ENCODE measurements at places on chromosomes 12 and 14.

GRCh38 chr14:53450871-53451270, 297.7 kb upstream of the DDHD1 start:
- DNase-seq: no peak

DNA sequence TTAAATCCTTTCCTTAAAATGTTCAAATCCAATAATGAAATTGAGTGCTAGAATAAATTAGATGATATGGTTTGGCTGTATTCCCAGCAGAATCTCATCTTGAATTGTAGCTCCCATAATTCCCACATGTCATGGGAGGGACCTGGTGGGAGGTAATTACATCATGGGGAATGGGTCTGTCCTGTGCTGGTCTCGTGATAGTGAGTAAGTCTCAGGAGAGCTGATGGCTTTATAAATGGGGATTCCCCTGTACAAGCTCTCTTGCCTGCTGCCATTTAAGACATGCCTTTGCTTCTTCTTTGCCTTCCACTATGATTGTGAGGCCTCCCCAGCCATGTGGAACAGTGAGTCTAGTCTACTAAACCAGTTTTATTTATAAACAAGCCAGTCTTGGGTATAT, 508.5 kb downstream of the ETNK1 start:
- no peak for DNase-seq

DNA sequence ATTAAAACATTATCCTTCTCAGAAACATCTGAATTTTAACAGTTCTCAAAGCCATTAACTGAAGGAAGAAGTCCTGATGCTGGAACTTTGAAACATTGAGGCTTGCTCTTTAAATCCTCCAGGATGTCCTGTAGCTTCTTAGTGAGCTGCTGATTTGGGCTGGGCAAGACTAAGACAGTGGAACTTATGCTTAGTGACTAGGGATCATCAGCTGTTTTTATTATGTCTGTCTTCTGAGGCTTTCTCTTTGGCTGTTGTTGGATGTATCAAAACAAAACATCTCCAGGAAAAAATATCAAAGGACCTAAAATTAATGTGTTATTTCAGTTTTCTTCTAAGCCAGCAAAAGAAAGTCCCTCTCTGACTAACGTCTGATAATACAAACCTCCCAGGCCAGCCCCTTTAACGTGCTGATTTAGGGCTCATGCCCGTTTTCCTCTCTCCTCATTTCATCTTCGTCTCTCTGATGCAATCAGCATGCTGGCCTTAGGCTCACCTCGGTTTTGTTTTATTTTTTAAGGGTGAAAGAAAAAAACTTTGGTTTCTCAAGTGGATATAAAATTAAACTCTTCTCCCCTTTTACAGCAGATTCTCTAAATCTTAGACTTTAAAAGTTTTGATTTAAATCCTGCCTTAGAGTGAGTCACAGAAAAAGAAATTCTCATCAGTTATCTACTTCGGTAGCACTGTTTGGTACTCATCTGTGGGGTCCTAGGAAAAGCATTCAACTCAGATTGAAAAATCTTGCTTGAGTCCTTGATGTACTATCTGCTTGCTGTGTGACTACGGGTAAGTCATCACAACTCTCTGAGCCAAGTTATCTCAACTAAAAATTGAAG, 106.2 kb upstream of the CCDC91 start:
- DNase-seq: no peak

DNA sequence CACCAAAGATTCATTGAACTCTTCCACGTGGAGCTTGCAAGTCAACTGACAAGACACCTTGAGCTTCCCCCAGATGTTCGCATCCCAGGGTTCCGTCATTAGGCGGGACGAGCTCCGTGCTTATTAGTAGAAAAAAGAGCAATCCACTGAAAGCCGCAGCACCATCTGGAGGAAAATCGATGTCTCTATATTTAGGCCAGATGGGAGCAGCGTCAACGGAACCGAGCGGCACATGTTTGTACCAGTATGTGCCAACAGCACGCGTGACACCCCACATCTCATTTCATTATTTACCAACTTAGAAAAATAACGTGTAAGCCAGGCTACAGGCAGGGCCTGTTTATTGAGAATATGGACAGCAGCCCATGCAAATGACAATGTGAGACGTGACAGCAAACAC, 45.8 kb upstream of the TMEM132D start:
- DNase-seq: no peak

DNA sequence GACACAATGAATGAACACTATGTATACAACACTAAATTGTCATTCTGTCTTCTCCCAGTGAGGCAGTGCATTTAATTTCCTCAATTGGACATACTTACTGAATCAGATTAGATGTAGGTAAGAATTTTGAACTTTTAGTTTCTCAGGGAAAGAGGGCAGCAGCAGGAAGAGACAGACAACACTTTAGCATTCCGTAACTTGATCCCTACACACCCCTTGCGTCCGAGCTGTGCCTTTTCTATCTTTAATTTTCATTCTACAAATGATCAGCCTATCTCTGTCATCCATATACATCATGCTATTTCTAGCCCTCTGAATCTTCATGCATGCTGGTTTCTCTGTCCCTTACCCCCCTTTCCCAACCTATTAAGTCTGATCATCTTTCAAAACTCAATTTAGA, 358.0 kb upstream of the RPL10L start:
- no peak for DNase-seq

DNA sequence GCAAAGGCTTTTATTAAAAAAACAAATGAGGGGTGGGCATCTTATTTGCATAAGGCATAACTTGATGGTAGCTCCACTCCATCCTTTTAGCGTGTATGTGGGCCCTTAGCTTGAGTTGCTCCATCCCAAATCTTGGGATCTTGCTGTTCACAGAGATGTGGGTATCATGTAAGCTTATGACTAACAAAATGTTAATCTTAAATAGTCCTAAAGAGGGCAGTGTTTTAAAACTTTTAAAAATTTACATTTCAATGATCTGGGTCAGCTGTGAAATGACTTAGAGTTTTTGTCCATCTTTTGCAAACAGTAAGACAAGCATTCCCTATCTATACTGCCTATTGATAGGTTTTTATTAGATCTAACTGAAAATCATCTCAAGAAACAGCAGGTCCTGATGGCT, 86.0 kb downstream of the SLCO1A2 start:
- no peak for DNase-seq

- DNase-seq: no peak
Measured at GRCh38 chr14:23601424-23601823, 22.8 kb upstream of the JPH4 start.

DNA sequence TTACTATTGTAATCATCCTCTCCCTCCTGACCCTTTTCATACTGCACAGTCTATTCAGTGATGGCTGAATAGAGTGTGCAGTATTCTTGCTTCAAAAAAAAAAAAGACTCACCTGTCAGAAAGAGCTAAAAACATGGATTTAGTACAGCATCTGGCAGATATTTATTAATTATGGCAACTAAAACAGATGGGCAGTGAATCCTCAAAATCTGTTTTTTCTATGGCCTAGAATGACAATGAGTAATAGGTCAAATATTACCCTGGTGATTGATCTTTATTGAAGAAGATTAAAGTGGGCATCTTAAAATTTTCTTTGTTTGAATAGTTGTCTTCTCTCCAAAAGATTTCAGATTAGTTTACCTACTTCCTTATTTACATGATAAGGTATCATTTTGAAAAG, 543.6 kb downstream of the FOXG1 start:
- DNase-seq: no peak

DNA sequence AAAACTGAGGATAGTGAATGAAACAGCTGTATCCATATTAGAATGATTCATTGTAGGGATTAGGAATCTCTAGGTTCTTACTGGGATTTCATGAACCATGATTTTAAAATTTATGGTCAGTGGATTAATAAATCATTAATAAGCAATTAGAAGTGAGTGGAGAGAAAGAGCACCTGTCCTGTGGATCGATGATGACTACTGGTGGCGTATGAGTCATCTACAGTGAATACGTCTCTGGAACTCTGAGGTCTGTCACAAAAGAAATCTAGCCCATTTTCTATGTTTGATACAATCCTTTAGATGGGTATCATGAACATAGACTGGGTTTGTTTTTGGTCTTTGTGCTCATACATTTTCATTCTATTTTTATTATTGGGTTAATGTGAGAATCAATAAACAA, 77.3 kb upstream of the RTL1 start:
- DNase-seq: no peak

GRCh38 chr12:2403221-2403976, 350.6 kb downstream of the CACNA1C start:
- DNase-seq: no peak

DNA sequence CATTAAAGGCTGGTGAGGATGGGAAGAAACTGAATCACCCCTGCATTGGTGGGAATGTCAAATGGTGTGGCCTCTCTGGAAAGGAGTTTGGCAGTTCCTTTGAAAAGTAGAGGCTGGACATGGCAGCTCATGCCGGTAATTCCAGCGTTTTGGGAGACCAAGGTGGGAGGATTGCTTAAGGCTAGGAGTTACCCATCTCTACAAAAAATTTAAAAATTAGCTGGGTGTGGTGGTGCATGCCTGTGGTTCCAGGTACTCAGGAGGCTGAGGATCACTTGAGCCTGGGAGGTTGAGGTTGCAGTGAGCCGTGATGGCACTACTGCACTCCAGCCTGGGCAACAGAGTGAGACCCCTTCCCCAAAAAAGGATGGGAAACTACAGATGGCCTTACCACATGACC, 93.7 kb downstream of the RIN3 start:
- no peak for DNase-seq

DNA sequence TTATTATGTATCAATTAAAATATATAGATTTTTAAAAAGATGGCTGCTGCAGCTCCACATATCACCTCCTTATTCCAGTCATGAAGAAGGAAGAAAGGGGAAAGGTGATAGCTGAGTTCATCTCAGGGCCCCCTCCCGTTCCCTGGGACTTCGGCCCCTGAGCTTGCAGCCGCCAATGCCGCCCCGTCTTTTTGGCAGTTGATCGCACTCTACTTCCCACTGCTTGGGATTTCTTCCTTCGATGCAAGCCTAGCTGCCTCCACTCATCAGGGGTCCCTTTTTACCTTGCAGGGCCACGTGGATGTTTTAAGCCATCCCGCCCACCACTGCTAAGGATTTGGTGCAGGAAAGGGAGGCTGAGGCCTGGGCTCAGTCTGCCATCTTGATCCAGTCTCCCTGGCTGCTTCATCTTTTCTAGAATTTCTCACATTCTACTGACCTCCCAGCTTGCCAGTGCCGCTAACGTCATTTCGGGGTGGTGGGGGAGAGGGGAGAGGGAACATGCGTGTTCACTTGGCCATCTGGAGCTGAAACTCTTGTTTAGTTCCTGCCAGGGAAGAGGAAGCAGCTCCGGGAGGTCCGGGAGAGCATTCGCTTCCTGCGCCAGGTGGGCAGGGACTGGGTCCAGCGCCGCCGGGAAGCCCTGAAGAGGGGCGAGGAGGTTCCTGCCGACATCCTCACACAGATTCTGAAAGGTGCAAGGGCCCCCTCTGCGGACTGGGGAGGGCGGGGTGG, 31.3 kb downstream of the CYP46A1 start:
- DNase-seq: no peak

GRCh38 chr12:12880537-12880936, 10.8 kb upstream of the GPRC5A start:
- DNase-seq: no peak

GRCh38 chr14:54593860-54594259, 26.9 kb downstream of the SAMD4A start:
- no peak for DNase-seq

DNA sequence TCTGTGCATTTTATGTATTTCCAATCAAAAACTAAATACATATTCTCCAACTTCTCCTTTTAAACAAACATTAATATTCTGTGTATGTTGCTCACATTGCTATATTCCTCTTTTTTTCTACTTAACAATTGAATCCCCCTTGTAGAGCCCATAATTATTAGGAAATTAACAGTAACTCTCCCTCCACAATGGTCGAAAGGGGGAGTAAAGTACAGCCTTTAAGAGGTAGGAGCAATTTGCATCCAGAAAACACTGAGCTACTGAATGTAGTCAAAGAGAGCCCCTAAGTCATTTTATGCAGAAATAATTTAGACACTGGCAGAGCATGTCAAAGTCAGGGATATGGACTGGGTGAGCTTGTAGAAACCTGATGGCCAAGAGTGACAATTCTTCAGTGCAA, 57.2 kb upstream of the SCN8A start:
- no peak for DNase-seq

- no peak for DNase-seq
Measured at GRCh38 chr14:57831981-57832380, 33.9 kb downstream of the SLC35F4 start.

DNA sequence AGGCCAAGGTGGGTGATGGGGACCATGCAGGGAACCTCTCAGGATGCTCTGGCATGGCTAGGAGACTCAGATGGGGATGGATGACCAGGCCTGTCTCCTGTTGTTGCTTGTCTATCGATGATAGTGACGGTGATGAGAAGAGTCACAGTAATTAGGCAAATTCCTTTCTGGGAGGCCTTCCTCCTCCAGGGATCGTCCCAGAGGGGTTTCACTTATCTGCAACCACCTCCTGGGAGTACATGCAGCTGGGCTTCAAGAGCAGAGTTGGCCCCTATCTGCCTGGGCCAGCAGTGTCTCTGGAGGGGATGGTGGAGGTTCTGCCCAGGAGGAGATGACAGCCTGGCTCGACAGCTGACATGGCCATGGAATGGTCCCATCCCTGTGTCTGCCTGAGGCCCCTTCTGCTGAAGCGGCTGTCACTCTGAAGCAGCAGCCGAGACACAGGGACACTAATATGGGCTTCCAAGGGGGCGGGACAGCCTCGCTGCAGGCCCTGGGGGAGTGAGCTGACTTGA, 27.5 kb upstream of the OAS1 start:
- DNase-seq: no peak

DNA sequence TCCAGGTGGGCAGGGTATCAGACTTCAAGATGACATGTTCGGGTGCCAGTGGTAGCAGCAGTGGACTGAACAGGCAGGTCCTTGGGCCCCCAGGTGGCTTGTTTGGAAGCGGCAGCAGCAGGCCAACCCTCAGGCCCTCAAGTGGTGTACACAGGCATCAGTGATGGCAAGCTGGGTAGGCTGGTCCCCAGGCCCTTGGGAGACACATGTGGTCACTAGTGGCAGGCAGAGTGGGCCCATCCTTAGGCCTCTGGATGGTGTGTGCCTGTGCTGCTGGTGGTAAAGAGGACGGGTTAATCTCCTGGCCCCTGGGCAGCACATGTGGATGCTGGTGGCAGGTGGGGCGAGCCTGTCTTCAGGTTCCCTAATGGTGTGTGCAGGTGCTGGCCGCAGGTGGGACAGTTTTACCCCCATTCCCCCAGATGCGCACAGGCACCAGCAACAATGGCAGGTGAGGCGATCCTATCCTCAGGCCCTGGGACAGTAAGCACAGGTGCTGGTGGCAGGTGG, 8.0 kb downstream of the OAS2 start:
- DNase-seq: no peak

GRCh38 chr12:101186291-101186690, 23.7 kb downstream of the SLC5A8 start:
- no peak for DNase-seq

- DNase-seq: no peak
Measured at GRCh38 chr14:20848955-20849570, 42.1 kb upstream of the RNASE3 start.

DNA sequence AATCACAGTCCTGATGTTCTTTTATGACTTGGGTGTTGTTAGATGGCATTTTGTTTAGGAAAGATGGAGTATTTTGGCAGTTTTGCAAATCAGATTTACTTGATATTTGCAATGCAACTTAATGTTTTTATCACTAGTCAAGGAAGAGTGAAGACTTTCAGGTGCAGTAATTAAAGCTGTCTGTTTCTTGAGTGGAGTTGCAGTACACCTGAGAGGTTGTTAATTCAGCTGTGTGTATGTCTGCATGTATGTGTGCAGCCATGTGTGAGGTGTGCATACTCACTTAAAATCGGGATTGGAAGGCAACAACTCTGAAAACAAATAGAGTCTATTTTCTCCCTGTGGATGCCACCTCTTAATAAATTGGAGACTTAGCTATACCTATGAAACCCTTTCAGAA, 94.5 kb downstream of the RMST start:
- no peak for DNase-seq

Data from activated T-cell treated with anti-CD3 and anti-CD28 coated beads, Interleukin-2, amount 50 U/mL, for 24 hours (primary cell).